ENCODE measurements at places on chromosomes 11 and 22.
A peak's percentile ranks its signal among the peaks of the same experiment; 100 is the strongest.

- no peak for DNase-seq
Observed at GRCh38 chr22:30045901-30046715, 34.2 kb upstream of the HORMAD2 start.

GRCh38 chr22:26199665-26200064 is 30.4 kb downstream of the SEZ6L start:
- DNase-seq: no peak

DNA sequence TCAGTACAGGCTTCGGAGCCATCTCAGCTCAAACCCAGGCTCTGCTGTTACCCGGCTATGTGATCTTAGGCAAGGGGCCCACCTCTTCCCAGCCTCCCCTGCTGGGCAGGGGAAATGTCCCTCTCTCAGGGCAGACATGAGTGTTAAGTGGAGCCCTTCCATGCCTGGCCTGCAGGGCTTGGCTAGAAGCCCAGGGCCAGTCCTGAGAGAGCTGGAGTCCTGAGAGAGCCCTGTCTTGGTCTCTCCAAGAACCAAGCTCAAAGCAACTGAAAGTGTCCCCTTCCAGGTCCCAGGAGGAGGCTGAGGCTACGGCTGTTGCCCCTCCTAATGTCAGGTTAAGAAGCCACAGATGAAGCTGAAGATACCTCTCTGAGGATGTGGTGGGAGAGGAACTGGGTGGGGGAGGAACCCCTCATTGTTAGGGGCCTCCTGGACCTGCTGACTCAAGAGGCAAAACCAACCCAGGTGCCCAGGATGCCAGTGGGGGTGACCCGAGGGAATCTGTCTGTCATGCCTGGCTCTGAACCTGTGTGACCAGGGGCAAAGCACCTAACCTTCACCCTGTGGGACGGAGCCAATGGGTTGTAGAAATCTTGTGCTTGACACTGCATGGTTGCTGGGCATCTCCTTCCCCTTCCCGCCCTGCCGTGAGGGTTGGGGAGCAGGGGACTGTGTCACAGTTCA is 4.2 kb downstream of the ZP1 start:
- no peak for DNase-seq

DNA sequence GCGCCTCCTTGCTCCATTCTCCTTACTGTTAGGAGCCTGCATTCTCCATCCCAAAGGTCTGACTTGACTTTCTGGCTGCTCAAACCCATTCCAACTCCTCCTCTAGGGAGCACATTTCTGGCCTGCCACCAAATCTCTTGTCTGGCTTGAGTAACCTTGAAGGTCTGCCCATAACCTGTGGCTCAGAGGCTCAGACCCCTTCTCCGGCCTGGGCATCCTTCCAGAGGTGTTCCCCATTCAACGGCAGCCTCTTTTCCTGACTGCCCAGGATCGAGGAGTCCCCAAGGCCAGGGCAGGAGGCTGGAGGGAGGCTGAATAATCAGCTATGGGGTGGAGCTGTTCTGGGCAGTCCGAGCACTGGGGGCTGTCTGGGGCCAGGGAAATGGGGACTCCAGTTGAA is 2.2 kb downstream of the RAD9A start:
- DNase-seq: no peak

- DNase-seq: no peak
Observed at GRCh38 chr11:77467993-77468392, 5.9 kb downstream of the PAK1 start.

DNA sequence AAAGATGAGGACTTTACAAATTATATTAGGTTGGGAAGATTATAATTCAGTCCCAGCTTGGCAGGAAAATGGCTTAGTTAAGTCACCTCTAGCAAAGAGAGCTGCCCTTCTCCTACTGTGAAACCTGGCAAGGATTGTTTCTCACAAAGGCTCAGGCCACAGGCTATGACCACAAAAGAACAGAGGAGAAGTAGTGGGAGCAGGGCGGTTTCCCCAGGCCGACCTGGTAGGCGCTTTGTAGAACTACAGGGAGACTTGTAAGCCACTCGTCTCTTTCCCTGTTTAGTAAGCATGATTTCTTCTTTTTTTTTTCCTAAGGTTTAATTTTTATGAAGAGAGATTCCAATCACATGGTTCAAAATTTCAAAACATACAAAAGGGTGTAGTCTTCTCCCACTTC is 4.6 kb downstream of the SNAP29 start:
- DNase-seq: no peak

DNA sequence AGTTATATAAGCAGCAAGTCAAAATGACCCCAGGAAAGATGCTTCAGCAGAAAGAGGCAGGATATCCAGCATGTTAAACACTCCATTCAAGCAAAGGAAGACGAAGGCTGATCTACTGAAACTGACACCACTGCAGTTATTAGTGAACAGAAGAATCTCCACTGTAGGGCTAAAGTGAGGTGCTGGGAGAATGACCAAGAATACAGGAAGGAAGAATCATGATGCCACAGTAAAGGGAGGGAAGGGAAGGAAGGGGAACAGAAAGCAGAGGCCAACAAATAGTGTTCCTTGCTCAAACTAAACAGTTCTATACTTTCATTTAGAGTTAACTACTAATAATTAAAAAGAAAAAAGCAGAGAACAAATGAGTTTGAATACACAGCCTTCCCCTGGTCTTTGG is 92.5 kb downstream of the SIK3 start:
- DNase-seq: no peak

GRCh38 chr22:32204856-32205722 is at the start of gene RFPL2:
TSS of gene RFPL2 (minus strand) at chr22:32205073. CDS start at chr22:32202451, 2,622 bp downstream.
- peak; percentile 80 for DNase-seq

DNA sequence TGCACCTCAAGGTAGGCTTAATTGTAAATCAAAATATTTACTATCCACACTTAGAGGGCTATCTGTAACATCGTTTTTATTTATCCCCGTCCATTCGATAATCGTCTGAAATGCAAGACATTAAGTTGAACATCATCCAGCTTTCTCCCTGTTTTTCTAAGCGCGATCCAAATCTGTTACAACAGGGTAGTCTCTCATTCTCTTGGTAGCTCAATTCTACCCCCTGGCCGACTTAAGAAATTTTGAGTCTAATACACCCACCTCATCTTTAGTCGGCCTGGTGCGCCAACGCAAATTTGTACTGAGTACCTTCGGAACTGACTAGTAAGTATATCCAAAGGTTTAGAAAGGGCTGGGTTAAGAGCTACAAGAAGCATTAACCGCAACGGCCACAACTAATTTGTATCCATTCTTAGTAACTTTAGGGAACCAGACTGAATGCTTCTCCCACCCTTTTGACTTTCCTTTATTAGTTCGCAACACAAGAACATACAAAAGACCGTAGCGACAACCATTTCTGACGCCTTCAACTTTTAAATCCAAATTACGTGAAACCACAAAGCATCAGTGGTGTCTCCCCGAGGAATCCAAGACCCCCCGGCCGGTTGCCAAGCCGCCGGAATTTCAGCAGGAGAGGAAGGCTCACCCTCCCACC is 1.0 kb upstream of the ZNF143 start:
- DNase-seq: no peak

Data from WTC11 (cell line).